ENCODE measurements at places on chromosomes 2 and 18. TPM values are rescaled to one million over a fixed set of nuclear protein-coding genes. Genes with fewer than 3 reads are reported as not detected.

INPP4A gene
- total RNA-seq = 19.9 TPM

MAL gene
- total RNA-seq = 8.3 TPM

FAM117B gene
- 1.2 TPM for total RNA-seq

- DNase-seq = no peak
These were observed 206.2 kb upstream of the LRRTM1 start for GRCh38 chr2:80510716-80511115.

DNA sequence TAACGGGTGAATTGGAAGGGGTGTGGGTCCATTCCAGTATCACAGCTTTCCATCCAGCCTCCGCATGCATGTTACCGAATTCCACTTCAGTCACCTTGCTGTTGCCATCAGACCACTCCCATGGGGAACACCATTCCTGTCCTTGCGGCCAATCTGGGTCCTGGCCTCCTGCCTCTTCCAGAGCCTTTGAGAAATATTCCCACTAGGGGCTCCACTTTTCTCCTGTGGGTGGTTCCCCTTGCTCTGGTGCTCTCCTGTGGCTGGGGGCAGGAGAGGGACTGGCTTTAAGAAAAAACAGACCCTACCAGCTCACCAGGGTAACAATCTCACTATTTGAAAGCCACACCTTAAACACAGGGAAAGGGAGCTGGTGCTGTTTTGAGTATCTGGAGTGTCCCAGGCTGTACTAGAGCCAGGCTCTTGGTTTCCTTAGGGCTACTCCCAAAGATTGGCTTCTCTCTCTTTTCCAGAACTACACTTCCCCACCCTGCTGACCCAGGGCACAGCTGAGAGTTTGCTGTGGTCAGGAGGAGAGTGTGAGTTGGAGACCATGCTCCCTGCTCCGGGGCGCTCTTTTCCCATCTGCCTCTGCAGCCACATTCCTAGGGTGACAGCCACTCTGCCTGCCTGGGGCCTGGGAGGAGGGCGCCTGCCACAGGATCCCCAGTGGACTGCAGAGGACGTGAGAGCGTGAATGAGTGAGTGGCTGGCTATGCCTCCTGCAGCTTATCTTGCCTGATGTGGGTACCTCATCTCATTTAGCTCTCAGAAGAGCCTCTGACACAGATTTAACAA, 460.8 kb upstream of the HS6ST1 start:
- DNase-seq = peak; percentile 61

DNA sequence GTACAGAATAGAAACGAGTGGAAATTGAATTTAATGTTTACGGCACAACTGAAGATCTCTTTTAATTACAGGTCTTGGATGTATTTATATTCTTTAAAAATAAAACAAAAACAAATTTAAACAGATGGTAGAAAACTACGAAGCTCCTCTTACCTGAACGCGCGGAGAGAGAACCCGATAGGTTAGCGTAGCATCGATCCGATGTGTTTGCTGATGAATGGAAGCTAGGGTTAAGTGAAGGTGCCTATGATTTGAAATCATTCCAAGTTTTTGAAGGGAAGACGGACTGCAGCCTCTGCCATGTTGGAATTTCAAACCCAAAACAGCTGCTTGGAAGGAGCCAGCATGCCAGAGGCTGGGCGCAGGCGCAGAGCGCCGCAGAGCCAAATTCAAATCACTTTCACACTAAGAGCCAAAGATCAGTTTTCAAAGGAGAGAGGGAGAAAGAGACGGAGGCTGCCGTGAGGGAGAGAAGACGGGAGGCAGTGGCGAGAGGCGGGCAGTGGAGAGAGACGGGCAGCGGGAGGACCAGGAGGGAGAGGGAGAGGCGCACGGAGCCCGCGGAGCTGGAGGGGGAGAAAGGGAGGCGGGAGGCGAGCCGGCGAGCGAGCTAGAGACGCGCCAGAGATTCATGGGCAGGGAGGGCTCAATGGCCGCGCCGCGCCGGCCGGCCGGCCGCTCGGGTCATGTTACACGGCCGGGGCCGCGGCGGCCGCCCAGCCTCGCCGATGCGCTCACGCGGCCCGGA, at the start of gene FIGN:
Gene FIGN (minus strand): TSS at position 324 of the 748 bp plus-strand sequence. CDS start 1,081 bp downstream, outside the sequence.
- peak; percentile 86 for DNase-seq

DNA sequence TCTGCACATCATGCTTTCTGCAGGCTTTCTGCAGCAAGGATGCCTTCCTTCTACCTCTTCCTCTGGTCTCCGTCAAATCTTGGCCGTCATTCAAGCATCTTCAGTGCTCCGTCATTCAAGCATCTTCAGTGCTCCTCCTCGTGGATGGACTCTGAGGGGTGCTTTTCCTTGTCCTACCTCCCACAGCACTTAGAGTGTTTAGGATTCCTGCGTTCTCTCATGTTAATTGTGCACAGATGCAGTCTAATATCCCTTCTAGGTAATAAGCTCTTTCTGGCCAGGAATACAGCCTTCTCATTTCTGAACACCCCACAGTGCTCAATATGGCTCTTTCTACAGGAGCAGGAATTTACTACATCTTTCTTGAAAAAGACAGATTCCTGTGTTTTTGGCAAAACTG, 59.8 kb downstream of the ZNF236 start:
- no peak for DNase-seq
